ENCODE measurements at places on chromosomes 13 and 19. TPM values are rescaled to one million over a fixed set of nuclear protein-coding genes. Genes with fewer than 3 reads are reported as not detected.

DNA sequence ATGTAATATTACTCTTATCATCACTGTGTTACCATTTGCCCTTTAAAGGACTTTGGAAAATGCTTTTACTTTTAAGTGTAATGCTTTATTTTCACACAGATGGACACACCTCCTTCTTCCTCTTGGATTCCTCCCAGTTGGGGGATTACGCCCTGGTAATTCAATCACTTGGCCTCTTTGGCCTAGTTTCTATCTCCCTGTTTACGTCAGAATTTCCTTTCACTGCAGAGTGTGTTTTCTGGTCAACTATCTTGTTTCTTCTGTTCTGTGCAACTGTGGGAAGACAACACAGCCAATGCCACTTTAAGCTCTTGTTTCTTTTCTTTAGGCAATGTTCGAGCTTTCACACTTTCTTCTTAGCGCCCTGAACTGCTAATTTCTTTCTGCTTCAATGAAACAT is 257.3 kb upstream of the MAB21L1 start:
- no peak for DNase-seq

DNA sequence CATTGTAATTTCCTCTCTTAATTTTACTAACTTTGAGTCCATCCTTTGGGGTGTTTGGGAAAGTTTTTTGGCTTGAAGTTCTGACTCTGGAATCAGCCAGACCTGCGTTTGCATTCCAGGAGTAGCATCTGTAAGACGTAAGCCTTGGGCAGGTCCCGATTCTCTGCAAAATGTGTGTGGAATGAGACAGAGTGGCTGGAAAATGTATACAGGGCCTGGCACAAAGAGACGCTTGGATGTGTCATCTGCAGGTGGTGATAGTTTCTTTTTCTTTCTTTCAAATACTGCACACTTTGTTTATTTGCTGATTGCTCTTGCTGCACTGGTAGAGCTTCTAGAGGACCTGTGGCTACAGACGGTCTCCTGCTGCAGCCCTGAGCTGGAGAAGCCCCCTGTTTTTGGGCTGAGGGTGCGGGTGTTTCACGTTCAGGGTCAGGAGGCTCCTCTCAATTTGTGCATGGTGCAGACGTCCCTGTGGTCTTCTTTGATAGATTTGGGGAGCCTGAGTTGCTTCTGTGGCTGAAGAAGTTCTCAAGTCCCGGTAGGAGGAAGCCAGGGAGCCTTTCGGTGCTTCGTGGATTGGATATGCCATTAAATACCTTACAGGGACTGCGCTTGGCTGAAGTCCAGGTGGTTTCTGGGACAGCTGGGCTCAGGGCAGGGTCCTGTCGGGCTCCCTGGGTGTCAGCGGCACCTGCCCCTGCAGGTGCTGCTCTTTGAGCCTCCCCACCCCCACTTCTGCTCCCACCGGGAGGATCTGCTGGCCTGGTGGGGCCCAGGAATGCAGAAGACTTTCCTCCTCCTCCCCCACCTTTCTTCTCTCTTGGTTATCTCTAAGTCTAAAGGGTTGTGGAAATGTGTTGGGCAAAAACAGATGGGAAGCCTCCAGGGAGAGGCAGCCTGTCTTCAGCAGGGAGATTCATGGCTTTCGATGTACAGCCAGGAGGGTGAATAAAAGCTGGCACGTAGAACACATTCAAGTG is 44.0 kb upstream of the GAS6 start:
- DNase-seq, result no peak

The RDH8 gene
- total RNA-seq, result not detected

DNA sequence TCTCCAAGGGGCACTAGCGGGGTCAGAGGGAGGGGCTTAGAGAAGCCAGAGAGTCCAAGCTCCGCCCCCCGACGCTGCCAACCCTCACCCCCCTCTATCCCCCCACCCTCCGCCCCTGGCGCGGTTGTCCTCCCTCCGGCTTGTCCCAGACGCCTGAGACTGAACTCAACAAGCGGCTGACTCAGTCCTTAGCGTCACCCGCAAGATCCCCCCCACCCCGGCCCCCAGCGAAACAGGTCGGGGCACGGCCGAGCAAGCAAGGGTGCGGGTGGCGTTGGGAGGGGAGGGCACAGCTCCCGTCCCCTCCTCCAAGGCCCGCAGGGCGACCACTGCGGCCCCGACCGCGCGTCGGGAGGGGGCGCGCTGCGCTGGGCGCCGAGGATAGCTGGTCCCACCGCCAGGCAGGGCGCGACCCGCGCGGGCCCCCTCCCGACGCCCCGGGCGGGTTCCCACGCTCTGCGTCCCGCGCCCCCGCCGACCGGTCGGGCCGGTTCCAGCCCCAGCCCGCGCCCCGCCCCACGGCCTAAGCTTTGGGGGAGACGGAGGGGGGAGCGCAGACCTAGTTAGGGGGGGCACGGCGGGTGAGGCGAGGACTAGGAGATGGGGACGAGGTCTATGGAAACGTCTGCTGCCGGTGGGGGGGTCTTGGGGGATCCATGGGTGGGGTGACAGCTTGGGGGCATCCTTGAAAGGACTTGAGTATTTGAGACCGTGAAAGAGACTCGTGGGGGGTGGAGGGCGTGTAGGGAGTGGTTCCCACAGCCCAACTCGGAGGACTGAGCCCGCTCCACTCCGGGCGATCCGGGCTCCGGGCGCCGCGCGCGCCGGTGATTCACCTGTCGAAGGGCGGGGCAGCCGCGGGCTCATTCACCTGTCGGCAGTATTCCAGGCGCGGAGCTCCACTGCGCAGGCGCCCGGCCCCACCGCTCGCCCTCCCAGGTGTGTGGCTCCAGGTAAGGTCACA is 5.1 kb downstream of the NOTCH3 start:
- no peak for DNase-seq

The ERICH6B gene
- total RNA-seq, result not detected

DNA sequence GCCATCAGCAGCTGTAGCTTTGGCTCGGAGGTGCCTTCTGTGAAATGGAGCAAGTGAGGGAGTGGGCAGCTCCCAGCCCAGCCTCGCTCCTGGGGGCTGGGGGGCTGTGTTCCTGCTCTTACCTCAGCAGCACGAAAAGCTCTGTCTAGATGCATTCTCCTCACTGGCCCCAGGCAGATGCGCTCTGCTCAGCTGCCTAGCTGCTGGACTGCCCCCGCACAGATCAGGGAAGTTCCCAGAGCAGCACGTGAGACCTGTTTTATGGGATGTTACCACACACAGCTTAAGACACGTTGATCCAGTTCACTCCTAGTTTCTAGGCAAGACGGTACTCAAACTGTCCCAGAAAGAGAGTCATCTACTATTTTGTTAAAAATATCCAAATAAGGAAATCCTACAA is 13.6 kb downstream of the LCP1 start:
- DNase-seq, result no peak

GRCh38 chr13:29266756-29267733 is 328.4 kb downstream of the SLC7A1 start:
- no peak for DNase-seq

DNA sequence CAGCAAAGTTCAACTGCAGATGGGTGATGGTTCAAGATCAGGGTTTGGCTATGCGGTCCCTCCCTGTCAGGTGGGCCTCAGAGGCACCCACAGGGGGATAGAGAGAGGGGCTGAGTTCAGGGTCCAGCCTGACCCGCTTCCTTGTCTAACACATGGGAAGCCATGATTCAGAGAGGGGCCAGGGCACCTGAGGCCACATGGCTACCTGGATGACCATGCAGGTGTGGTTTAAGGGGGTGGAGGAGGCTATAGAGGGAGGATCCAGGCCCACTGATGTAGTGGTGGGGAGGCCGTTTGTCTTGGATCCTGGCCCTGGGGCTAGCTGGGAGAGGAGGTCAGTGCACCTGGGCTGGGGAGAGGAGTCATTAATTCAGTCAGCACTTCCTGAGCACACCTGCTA is 56.7 kb downstream of the ZNF536 start:
- no peak for DNase-seq

The VASP gene
- total RNA-seq, result 82.9 TPM

DNA sequence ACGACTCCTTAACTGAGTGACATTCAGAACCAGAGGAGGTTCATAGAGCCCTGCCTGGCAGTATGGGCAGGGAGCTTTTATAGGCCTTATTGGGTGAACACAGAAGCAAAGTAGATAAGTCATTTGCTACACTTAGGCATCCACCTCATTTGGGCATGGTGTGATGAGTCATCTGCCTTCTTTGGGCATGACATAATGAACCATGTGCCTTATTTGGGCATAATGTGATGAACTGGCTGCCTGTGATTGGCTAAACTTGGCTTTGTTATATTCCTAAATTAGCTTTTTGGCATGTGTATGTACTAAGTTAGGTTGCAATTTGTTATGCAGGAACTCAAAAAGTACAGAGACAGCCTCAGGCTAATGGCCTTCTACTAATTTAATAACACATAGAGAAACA is 2210.2 kb upstream of the PCDH20 start:
- no peak for DNase-seq

The PTGIR gene
- total RNA-seq, result 0.57 TPM

The ZNF493 gene
- total RNA-seq, result 9.0 TPM

Measured in esophagus squamous epithelium (tissue), 5 donors.